ENCODE measurements at places on chromosomes 12 and 14.

- no peak for DNase-seq
These were observed 26.8 kb upstream of the BMAL2 start for GRCh38 chr12:27305673-27306456.

- no peak for DNase-seq
These were observed 276.2 kb downstream of the EMP1 start for GRCh38 chr12:13472690-13473089.

GRCh38 chr12:47610686-47611252, 95.1 kb downstream of the RPAP3 start:
- no peak for DNase-seq

- no peak for DNase-seq
These were observed 38.2 kb upstream of the ARHGAP5 start for GRCh38 chr14:32038876-32039275.

- no peak for DNase-seq
These were observed 22.2 kb downstream of the P2RX4 start for GRCh38 chr12:121232163-121232562.

- DNase-seq = peak; percentile 37
These were observed 652 bp downstream of the SUPT16H start for GRCh38 chr14:21382886-21383847.

- DNase-seq = no peak
These were observed 104.6 kb downstream of the EFCAB11 start for GRCh38 chr14:89849931-89850330.

DNA sequence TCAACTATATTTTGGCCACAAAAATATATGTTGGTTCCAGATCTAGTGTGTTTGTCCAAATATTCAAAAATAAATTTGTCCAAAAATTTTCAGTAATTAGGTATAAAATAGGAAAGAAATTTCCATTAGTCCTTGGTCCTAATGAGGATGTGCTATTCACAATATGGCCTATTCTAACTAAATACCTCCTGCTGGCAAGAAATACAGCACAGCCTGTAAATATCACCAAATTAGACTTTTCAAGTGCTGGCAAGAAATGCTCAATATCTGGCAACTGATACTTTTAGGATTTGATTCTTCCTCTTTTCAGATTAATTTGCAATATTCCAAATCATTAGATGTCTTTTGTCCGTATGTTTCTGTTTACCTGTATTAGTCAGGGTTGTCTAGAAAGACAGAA, 1446.2 kb downstream of the LRFN5 start:
- no peak for DNase-seq

- no peak for DNase-seq
These were observed 88.5 kb upstream of the ANO4 start for GRCh38 chr12:100706033-100706432.

GRCh38 chr14:32513571-32514009, 184.5 kb downstream of the AKAP6 start:
- no peak for DNase-seq

DNA sequence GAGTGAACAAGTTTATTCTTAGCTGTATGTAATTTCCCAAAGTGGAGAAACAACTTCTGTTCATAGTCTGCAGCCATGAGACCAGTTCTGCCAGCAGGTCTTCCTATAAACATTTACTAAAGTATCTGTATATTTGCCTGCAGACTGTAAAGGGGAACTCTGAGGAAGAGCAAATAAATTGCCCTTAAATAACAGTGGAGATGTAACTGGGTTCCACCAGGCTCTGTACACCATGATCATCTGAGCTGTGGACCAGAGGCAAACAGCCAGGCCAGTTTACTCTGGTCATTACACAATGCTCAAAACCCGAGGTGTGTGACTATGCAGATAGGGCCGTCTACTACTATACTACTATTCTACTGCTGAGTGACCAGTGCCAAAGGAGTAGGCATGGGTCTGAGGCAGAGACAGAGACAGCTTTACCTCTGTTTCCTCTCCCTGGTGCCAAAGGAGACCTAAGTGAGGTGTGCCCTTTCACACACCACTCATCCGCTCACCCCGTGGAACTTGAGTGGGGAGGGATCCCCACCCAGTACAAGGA, 21.1 kb upstream of the CERS5 start:
- no peak for DNase-seq

DNA sequence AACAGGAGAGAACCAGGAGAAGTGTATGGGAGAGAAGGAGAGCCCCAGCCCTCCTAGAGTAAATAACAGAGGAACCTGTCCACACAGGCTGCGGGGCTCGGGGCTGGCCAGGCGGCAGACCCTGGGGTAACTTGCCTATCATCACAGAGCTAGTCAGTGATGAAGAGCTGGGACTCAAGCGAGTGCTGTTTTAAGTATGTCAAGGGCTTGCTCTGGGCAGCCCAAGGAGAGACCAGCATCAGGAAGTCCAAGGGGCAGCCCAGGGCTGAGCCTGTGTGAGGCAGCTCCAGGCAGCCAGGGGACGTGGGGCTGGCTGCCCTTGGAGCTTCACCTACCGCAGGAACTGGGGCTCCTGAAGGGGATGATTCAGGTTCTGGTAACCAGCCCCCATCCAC, 10.0 kb downstream of the VWF start:
- no peak for DNase-seq

GRCh38 chr14:53391631-53392285, 238.6 kb upstream of the DDHD1 start:
- DNase-seq = no peak

DNA sequence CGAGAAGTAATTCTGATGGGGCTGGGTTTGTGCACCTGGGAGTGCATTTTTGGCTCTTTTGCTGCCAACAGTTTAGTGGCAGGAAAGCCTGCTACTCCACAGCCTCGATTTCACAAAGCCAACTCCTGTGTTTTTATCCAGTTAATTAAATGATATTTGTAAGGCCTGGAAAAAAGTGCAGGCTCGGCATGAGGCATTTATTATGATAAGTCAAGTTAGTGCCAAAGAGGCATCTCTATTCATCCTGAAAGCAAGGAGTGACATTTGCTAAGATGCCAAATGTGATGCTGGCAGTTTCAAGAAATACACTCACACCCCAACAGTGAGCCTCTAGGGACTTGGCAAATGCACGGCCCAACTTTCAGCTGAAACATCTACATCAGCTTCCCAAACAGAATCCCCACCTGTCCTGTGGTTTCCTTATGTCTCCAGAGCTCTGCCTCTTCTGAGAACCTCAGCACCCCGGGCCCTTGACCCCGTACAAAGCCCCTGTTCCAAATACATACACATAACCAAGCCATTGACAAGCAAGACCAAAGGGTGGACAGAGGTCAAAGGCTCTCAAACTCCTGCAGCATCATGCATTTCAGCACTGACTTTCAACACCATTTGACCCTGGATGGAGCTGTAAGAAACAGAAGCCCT, 955.1 kb upstream of the TMEM132C start:
- no peak for DNase-seq

GRCh38 chr12:6952863-6953441, 1.8 kb downstream of the PTPN6 start:
- no peak for DNase-seq

DNA sequence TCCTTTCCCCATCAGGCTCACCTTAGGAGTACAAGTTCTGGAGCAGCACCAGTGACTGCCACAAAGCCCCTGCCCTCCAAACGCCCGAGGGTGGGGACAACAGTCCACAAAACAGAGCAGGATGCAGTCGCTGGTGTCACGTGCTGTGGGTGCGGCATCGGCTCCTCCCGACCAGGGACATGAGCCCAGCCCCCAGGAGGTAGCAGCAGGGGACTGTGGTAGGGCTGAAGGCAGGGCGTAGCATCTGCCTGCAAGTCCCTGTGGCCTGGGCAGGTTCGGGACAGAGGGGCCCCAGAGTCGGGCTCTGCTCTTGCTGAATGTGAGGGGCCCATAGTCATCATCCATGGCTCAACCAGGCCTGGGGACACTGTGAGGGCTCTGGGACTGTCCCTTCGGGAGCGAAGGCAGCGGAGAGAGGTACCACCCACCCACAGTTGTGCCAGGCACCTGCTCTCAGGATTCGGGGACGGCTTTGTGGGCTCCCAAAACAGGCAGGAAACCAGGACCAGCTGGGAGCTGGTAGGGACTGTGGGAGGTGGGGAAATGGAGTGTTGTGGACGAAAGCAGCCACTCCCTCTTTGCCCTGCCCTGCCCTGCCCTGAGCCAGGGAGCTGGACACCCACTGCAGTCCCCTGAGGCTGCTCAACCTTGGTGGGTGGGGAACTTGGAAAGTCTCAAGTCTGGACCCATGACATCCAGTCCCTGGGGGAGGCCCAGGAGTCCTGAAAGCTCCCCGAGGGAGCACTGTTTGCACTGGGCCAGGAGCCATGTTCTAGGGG, 30.7 kb downstream of the FBRSL1 start:
- DNase-seq = no peak

DNA sequence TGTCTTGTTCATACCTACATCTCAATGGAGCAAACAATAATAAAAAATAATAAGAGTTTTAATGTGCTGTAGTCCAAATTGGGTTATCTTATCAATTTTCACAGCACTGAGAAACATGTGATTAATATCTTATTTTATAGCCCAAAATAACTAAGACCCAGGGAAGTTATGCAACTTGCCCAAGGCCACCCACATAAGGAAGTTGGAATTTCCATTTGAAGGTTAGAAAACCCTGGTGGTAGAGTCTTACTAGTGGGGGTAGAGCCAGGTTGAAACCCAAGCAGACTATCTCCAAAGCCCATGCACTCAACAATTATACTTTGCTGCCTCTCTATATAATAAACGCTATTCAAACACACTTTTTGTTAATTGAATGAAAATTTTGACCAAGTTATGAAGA, 270.0 kb upstream of the CAND1 start:
- DNase-seq = no peak

DNA sequence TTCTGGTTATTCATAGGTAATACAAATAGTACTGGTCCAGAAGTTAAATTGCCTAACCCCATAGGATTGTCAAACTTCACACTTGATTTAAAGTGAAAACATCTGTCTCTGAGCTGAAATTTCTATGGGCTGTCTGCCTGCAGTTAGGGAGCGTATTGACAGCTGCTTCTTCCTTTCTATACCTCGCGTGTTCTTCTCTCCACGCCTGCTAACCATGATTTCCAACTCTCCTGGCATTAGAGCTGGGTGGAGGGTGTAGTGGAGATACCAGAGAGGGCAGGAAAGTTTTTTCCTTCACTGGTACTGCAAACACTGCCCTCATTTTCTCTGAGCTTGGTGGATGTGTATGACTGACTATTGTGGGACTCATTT, 429.0 kb upstream of the FBXO33 start:
- no peak for DNase-seq

DNA sequence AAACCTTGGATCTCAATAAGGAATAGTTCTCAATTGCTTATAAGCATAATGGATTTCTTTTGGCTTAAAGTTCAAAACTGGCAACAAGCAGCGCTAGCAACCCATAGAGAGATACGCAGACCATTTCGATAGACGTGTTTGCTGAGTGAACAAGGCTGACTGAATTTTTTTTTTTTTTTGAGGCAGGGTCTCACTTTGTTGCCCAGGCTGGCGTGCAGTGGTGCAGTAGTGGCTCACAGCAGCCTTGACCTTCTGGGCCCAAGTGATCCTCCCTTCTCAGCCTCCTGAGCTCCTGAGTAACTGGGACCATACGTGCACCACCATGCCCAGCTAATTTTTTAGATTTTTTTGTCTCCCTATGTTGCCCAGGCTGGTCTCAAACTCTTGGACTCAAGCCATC, 1.4 kb upstream of the AKAP5 start:
- DNase-seq = no peak

- DNase-seq = no peak
These were observed 141.1 kb downstream of the PAWR start for GRCh38 chr12:79549531-79550271.

GRCh38 chr14:101980700-101981099, 16.3 kb downstream of the DYNC1H1 start:
- DNase-seq = peak; percentile 56

DNA sequence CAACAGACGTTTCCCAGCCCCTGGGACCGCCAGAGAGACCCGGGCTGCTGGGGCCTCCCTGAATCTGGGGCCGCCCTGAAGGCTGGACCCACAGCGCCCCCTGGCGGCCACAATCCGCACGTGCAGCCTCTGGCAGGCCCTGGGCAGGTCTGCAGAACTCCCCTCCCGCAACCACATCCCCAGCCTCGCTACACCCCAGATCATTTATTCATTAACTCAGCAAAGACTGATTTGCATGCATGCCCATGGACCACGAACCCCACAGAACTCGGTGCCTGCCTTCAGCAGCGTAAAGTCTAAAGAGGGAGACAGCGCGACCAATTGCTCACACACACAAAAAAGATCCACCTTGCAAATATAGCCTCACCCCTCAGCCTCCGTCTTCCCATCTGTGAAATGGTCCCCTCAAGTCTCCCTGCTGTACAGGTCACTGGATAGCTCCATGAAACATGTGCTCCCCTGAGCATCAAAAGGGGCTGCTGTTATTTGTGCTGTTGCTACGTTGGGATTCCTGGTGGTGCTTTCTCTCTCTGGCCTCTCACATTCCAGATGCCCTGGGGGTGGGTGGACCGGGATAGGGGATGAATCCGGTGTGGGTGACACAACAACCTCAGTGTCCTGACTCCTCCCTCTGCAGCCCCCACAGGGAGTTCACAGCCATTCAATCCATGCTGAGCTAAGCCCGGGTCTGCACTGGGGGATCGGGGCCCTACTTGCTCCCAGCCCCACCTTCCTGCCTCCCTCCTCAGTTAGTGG, 96.4 kb downstream of the SCARB1 start:
- peak; percentile 80 for DNase-seq

GRCh38 chr12:53603196-53603595, 23.0 kb downstream of the ATF7 start:
- DNase-seq = no peak

GRCh38 chr12:129378496-129378895, 525.2 kb downstream of the GLT1D1 start:
- DNase-seq = no peak

- DNase-seq = no peak
These were observed 28.5 kb upstream of the NFYB start for GRCh38 chr12:104166465-104166864.

- DNase-seq = no peak
These were observed 158.4 kb downstream of the IPO8 start for GRCh38 chr12:30537228-30537627.

- no peak for DNase-seq
These were observed 13.0 kb downstream of the TBX5 start for GRCh38 chr12:114392909-114393308.

DNA sequence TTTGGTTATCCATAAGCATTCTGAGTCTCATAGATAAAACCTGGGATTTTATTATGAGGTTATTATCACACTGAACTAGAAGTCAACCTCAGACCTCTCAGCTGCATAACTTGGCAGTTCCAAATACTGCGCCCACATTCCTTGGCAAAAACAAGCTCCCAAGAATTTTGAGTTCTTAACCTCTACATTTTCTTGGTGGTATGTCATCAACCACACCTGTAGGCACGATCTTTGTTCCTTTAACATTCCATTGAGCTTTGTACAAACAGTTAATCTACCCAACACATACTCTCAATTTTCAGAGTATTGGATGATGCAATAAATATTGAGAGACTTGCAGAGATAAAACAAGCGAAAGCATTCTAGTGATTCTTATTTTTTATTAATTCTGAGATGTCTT, 371.8 kb upstream of the PRICKLE1 start:
- no peak for DNase-seq

DNA sequence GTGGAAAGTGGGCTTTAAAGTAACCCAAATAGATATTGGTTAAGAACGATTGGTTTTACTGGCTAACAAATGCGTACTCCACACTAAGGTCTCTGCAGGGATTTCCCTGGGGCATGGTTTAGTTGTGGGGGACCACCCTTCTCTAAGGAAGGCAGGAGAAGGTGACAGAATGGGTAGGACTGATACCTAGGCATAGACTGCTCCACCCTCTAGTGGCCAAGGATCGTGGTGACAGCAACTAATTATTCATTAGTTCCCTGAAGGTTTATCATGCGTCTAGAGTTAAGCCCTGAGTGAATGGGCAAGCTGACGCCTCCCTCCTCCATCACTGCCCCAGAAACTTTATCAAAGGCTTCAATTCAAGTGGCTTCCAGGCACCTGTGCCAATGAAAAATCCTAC, 9.1 kb downstream of the FAM181A start:
- DNase-seq = no peak

All from Ammon's horn (tissue), 1 donor.